ENCODE measurements at places on chromosomes 2 and 18. TPM values are rescaled to one million over a fixed set of nuclear protein-coding genes. Genes with fewer than 3 reads are reported as not detected.

The FEV gene
- polyA plus RNA-seq: not detected

The CXCR4 gene
- 45.7 TPM for polyA plus RNA-seq

The ODC1 gene
- 375 TPM for polyA plus RNA-seq

The KANSL3 gene
- 70.6 TPM for polyA plus RNA-seq

The SPAG16 gene
- polyA plus RNA-seq: 71.7 TPM

The TDRD15 gene
- polyA plus RNA-seq: not detected

The ACMSD gene
- 43.9 TPM for polyA plus RNA-seq

The CYTIP gene
- polyA plus RNA-seq: 1.7 TPM

The PGAP1 gene
- polyA plus RNA-seq: 36.9 TPM

The NUP35 gene
- 26.7 TPM for polyA plus RNA-seq

The ST6GAL2 gene
- 24.7 TPM for polyA plus RNA-seq

The CDK15 gene
- polyA plus RNA-seq: 1.4 TPM

The SPIRE1 gene
- polyA plus RNA-seq: 37.6 TPM

The WNT6 gene
- polyA plus RNA-seq: 0.12 TPM

The SAG gene
- 0.13 TPM for polyA plus RNA-seq

The GNAL gene
- 4.9 TPM for polyA plus RNA-seq

The ARHGEF33 gene
- polyA plus RNA-seq: 3.4 TPM

The USP34 gene
- 171 TPM for polyA plus RNA-seq

The LOXHD1 gene
- polyA plus RNA-seq: 1.4 TPM

The RGPD4 gene
- polyA plus RNA-seq: 0.03 TPM

The MALL gene
- polyA plus RNA-seq: 15.2 TPM

The ZNF396 gene
- polyA plus RNA-seq: 7.2 TPM

The IL18RAP gene
- polyA plus RNA-seq: 0.27 TPM

The CHRND gene
- polyA plus RNA-seq: 0.96 TPM

The C2orf66 gene
- 0.98 TPM for polyA plus RNA-seq

The PPP1R1C gene
- polyA plus RNA-seq: 3.5 TPM

The GPC1 gene
- polyA plus RNA-seq: 28.1 TPM
